ENCODE measurements at places on chromosomes 5 and 9.

GRCh38 chr9:17622141-17622540 is 43.3 kb downstream of the SH3GL2 start:
- no peak for DNase-seq

DNA sequence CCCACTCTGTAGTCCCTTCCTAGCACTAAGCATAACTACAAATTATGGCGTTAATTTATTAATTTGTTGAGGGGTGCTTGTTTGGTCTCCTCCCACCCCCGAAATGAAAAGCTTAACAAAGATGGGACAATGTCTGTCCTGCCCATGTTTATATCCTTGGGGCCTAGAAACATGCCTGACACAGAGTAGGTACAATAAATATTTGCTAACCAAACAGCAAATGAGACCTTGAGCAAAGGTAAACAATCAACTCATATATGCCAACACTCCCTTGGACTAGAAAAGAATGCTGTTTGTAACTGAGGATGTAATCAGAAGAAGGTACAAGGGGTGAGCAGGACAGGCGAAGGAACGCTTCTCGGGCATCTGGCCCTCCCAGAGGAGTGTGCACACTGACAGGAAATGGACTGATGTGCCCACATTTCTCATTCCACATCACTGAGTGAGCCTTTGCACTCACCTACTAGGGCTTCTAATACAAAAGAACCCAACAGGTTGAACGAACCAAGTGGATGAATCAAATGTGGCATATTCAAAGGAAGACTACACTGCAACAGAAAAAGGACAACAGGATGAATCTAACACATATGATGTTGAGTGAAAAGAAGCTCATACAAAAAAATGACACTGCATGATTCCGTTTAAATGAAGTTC is 66.8 kb downstream of the MED27 start:
- DNase-seq: no peak

DNA sequence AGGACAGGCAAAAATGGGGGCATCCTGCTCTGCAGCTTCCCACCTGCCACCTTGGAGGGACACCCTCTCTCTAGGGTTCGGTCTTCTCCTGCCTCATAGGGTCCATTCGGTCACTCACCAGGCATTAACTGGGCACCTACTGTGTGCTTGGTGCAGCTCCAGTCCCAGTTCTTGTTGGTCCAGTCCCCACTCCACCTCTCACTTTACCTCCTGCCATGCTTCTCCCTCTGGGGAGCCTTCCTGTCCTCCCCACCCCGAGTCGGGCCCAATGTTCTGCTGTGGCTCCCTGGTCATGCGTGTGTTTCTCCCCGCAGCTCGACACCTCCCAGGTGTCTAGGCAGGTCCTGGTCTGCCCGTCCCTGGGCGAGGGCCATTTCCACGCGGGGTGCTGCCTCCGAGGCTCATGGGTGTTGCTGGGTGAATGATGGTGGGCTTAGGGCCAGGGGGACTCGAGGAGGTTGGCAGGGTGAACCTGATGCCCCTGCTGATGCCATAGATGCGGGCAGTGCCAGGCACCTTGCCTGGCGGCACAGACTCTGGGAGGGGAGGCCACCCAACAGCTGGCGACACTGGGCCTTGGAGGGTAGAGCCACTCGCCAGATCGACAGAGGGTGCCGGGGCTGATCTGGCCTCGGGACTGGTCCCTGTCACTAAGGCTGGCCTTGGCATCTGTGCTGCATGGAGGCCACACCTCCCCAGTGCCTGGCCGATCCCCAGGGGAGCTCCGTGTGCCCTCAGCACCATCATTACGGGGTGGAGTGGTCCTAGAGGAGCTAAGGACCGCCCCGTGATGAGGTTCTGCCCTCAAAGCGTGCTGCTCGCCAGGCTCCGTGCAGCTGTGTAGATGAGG is 66.0 kb upstream of the RNU6ATAC start:
- no peak for DNase-seq

GRCh38 chr9:133125941-133126696 is 5.1 kb upstream of the RALGDS start:
- no peak for DNase-seq
